ENCODE measurements at places on chromosomes 5 and 9.

DNA sequence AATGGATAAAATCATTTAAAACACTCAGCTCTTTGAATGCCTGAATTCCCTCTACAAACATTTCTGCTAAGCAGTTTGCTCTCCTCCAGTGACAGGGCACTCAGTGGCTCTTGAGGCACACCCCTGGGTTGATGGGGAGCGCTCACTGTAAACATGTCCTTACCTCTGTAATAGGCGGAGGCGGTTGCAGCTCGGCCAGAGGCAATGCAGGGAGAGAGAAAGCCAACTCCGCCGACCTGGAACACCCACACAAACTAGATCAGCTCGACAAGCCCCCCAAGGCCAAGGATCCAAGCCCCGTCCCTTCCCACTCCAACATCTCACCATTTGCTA lies 329 bp downstream of the CDC23 start:
- H3K4me3 ChIP-seq, result peak overlapping the region; percentile 100
- peak overlapping the region; percentile 77 for H3K27ac ChIP-seq

GRCh38 chr9:22052376-22052945 lies 43.4 kb upstream of the CDKN2B start:
- DNase-seq, result no peak
- H3K27ac ChIP-seq, result no peak overlapping the region
- H3K36me3 ChIP-seq, result no peaks in the 10 kb centered on the region
- no peaks in the 10 kb centered on the region for H3K27me3 ChIP-seq
- H3K4me1 ChIP-seq, result no peaks in the 10 kb centered on the region
- H3K4me3 ChIP-seq, result no peak overlapping the region

DNA sequence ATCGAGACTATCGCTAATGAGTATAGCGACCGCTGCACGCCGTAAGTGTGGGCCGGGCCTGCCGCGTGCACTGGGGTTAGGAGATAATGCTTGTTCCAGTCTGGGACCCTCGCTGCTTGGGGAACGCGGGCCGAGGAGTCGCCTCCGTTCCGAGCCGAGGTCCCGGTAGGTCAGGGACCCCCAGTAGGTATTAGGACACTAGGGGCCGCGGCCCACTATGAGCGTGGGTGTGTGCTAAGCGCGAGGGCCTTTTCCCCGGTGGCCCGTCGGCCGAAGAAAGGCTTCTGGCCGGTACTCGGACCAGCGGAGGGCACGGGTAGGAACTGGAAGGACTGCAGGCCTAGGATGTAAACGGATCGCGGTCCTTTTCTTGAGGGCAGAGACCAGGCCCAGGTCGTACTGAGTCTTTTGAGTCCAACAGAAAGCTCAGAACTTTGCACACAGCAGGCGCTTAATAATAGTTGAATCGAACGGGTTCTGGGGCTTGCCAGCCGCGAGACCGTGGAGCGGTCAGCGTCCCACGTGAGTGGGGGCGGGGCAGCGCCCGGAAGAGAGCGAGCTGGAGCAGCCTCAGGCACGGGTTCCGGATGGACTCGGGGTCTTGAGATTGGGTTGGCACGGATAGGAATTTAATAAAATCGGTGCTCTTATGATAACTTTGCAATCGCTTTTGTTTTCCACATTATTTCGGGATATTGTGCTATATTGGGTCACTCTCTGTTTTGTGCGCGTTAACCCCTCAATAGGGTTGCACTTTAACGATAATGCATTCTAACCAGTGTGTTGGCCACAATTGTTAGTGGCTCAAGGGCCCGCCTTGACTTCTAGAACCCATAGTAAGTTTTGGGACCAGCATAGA lies 733 bp downstream of the HSPA4 start:
- peaks cover 53% of the 10 kb centered on the region for H3K4me1 ChIP-seq
- peak overlapping the region; percentile 94 for H3K27ac ChIP-seq
- peak overlapping the region; percentile 84 for H3K4me3 ChIP-seq
- H3K36me3 ChIP-seq, result no peaks in the 10 kb centered on the region
- H3K27me3 ChIP-seq, result no peaks in the 10 kb centered on the region

DNA sequence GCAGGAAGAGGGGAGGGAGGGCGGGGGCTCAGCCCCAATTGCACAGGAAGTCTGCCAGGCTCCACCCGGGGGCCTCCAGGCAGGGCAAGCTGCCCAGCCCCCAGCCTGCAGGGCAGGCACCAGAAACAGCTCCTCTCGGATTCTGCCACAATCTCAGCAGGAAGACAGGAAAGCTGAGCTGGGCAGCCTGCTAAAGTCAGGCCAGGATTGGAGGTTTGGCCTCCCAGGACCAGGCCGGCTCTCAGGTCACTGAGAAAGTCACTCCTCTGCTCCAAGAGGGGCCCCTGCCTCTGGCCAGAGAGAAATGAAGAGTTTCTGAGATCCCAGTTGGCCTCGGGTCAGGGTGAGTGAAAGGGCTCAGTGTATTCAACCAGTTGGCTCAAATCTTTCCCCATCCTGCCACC lies 54.6 kb upstream of the STXBP1 start:
- no peak for DNase-seq
- peaks cover 73% of the 10 kb centered on the region for H3K4me1 ChIP-seq
- H3K4me3 ChIP-seq, result no peak overlapping the region
- H3K27ac ChIP-seq, result peak overlapping the region; percentile 80

DNA sequence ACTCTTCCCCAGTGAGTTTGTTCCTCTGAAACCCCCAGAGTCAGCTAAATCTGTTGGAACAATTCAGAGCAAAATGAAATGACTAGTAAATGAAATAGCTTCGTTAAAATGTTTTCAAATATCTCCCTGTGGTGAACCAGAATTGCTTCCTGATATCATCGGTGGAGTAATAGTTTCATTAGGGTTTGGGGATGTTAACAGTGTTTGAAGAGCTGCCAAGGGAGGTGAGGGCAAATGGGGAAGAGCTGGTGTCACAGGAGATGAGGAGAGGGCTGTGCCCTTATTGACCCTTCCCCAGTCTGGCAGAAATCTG lies 4.3 kb upstream of the C7 start:
- DNase-seq, result no peak
- no peak overlapping the region for H3K27ac ChIP-seq
- no peaks in the 10 kb centered on the region for H3K27me3 ChIP-seq
- no peaks in the 10 kb centered on the region for H3K4me1 ChIP-seq

DNA sequence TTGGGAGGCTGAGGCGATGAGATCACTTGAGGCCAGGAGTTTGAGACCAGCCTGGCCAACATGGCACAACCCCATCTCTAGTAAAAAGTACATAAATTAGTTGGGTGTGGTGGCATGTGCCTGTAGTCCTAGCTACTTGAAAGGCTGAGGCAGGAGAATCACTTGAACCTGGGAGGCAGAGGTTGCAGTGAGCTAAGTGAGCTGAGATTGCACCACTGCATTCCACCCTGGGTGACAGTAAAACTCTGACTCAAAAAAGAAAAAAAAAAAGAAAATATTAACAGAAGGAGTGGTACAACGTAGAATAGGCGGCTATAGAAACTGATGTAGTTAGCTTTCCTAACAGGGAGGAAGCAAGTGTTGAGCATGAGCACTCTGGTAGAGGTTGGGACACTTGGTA lies 59.9 kb downstream of the PBX3 start:
- no peaks in the 10 kb centered on the region for H3K27me3 ChIP-seq
- H3K4me3 ChIP-seq, result no peak overlapping the region
- H3K4me1 ChIP-seq, result peaks cover 13% of the 10 kb centered on the region
- H3K27ac ChIP-seq, result no peak overlapping the region
- H3K36me3 ChIP-seq, result no peaks in the 10 kb centered on the region
- no peak for DNase-seq

DNA sequence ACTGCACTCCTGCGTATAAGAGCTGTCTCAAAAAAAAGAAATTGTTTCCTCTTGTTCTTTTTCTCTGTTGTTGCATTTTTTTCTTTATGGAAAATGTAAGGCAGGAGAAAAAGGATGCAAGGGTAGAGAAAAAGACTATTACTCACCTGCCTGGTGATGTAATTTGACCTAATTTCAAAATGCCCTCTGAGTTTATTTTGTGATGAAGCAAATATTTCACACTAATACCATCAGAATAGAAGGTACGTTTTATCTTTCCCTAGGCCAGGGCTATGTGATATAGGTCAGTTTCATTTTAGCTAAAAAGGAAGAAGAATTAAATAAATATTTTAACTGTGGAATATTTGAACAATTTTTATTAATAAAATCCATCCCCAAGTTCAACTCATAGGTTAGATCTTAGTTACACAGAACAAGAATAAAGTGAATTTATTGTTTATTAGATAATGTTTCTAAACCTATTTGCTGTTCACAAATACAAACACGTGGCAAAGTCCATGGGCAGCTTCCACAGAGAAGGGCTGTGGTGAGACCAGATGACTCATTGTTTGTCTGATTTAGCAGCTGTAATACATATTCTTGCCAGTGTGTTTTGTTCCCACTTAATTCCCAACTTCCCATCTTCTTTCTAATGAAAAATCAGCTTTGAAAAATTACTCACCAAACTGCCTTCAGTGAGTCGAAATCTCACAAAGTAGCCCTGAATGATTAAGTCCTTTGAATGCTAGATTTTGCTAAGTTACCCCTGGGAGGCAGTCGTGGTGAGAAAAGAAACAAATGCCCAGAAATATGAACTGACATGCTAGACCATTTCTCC lies 52.8 kb upstream of the CCDC112 start:
- no peak overlapping the region for H3K4me3 ChIP-seq
- no peaks in the 10 kb centered on the region for H3K27me3 ChIP-seq
- peak; percentile 42 for DNase-seq
- H3K4me1 ChIP-seq, result peaks cover 22% of the 10 kb centered on the region
- peak overlapping the region; percentile 3 for H3K27ac ChIP-seq

- DNase-seq, result no peak
- H3K4me3 ChIP-seq, result no peak overlapping the region
- H3K4me1 ChIP-seq, result no peaks in the 10 kb centered on the region
- H3K36me3 ChIP-seq, result peaks cover 37% of the 10 kb centered on the region
- H3K27me3 ChIP-seq, result no peaks in the 10 kb centered on the region
Measured at GRCh38 chr5:179886190-179886911, 21.3 kb downstream of the TBC1D9B start.

GRCh38 chr5:6376974-6377520 lies 1.3 kb downstream of the MED10 start:
- H3K27ac ChIP-seq, result peak overlapping the region; percentile 94
- H3K4me3 ChIP-seq, result no peak overlapping the region
- DNase-seq, result no peak
- no peaks in the 10 kb centered on the region for H3K27me3 ChIP-seq
- no peaks in the 10 kb centered on the region for H3K36me3 ChIP-seq

DNA sequence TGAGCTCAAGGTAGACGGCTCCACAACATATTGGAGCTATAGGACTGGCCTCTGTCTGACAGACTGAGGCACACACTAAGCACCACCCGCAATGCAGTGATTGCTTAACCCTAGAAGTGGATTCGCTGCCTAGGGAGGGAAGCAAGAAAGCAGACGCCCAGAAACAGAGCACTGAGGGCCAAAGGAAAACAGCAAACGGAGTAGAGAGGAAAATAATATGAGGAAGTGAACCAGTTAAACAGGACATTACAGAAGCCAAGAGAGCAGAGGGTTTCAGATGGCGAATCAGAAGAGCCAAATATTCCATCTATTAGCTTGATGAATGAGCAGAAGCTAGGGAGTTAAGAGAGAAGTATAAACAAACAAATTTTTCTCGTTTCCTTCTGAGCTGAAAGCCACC lies 139.2 kb upstream of the LHFPL2 start:
- H3K36me3 ChIP-seq, result no peaks in the 10 kb centered on the region
- no peak for DNase-seq
- no peak overlapping the region for H3K4me3 ChIP-seq
- H3K27ac ChIP-seq, result no peak overlapping the region
- no peaks in the 10 kb centered on the region for H3K4me1 ChIP-seq

DNA sequence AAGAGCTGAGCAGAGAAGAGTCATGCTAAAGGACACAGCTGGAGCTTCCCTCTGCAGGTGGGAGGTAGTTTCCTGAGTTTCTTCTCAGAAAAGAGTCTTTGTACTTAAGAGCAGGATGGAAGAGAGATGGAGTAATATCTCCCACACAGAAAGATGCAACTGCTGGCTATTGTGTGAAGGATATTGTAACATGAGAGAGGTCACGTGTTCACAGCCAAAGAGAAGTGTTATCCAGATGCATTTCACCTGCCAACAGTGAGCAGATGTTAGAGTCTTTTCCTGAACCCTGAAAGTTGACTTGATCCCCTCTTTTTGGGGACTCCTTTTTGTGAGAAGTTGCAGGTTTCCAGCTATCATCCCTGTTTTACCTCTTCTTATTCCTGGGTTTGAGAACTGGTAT lies 14.0 kb upstream of the TRIO start:
- no peaks in the 10 kb centered on the region for H3K36me3 ChIP-seq
- peaks cover 17% of the 10 kb centered on the region for H3K27me3 ChIP-seq
- no peak overlapping the region for H3K4me3 ChIP-seq
- no peak for DNase-seq

- peak; percentile 60 for DNase-seq
- H3K36me3 ChIP-seq, result no peaks in the 10 kb centered on the region
- peaks cover 17% of the 10 kb centered on the region for H3K4me1 ChIP-seq
- peak overlapping the region; percentile 99 for H3K27ac ChIP-seq
- H3K27me3 ChIP-seq, result no peaks in the 10 kb centered on the region
- H3K4me3 ChIP-seq, result peak overlapping the region; percentile 98
Measured at GRCh38 chr5:160118349-160119141, 705 bp downstream of the PWWP2A start.

DNA sequence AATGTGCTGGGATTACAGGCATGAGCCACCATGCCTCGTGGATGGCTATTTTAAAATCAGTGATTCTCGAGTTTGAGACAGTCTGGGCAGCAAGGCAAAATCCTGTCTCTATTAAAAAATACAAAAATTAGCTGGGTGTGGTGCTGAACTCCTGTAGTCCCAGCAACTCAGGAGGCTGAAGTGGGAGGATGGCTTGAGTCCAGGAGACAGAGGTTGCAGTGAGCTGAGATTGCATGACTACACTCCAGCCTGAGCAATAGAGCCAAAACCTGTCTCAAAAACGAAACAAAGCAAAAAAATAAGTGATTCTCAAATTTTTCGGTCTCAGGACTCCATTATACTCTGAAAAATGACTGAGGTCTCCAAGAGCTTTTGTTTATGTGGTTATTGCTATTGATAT lies 47.9 kb upstream of the HSPA9 start:
- no peak overlapping the region for H3K27ac ChIP-seq
- no peak overlapping the region for H3K4me3 ChIP-seq
- H3K36me3 ChIP-seq, result no peaks in the 10 kb centered on the region
- H3K27me3 ChIP-seq, result no peaks in the 10 kb centered on the region

- H3K4me3 ChIP-seq, result no peak overlapping the region
- H3K36me3 ChIP-seq, result no peaks in the 10 kb centered on the region
- H3K4me1 ChIP-seq, result no peaks in the 10 kb centered on the region
- H3K27ac ChIP-seq, result no peak overlapping the region
Measured at GRCh38 chr5:125236981-125237380, 490.5 kb upstream of the ZNF608 start.

- DNase-seq, result no peak
- no peaks in the 10 kb centered on the region for H3K36me3 ChIP-seq
- no peaks in the 10 kb centered on the region for H3K27me3 ChIP-seq
- H3K4me1 ChIP-seq, result no peaks in the 10 kb centered on the region
- no peak overlapping the region for H3K4me3 ChIP-seq
Measured at GRCh38 chr5:107365320-107366109, 305.2 kb downstream of the EFNA5 start.

GRCh38 chr5:116395631-116396203 lies 178.9 kb downstream of the SEMA6A start:
- DNase-seq, result no peak
- no peaks in the 10 kb centered on the region for H3K4me1 ChIP-seq
- H3K27ac ChIP-seq, result peak overlapping the region; percentile 70
- H3K27me3 ChIP-seq, result no peaks in the 10 kb centered on the region
- H3K4me3 ChIP-seq, result no peak overlapping the region
- no peaks in the 10 kb centered on the region for H3K36me3 ChIP-seq
